ENCODE measurements at places on chromosomes 6 and 20.

- no peak for DNase-seq
Measured at GRCh38 chr6:41132254-41132653, 21.9 kb downstream of the TREML1 start.

DNA sequence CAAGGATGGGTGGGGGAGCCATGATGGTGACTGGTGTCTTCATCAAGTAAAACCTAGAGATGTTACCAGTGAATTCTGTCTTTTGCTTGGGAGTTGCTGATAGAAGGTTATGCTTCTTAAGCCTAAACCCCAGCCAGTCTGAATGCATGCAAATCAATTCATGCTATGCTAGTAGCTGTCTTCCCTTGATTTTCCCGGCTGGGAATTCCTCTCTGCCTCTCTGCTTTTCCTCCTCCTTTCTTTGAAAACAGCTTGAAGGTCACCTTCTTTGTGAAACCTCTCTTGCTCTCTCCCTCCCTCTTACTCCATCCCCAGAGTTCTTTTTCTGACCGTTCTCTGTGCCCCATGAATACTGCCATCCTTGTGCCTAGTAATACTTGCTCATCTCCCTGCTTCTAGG lies 58.9 kb downstream of the TMEM200A start:
- DNase-seq, result no peak

- no peak for DNase-seq
Measured at GRCh38 chr6:112296122-112296521, 41.8 kb upstream of the LAMA4 start.

DNA sequence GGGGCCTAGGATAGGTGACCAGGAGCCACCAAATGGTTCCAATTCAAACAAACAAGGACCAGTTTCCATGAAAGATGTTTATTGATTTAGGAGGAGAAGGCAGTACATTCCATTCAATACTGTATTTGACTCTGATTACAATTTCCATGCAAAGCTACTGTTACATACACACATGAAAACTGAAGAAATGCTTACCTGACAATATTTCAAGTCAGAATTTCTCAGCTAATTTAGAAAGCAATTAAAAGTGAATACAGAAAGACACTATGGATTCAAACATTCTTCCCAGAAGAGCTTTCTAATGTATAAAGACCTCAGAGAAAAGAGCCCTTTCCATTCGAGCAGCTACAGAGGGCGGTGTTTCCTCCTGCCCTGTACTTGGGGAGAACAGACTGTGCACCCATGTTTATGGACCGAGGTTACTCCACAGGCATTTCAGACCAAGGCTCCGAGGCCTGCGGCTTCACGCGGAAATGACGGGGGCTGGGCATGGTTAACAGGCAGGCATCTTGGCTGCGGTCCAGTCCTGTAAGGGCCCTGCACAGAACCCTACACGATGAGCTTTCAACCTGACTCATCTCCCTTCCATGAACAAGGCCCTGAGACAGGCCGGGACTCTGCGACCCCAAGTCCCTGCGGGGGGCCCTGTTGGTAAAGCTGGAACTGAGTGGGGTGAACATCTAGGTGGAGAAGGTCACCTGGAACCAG lies 25.7 kb upstream of the TCFL5 start:
- no peak for DNase-seq

GRCh38 chr6:106102034-106102433 lies 15.9 kb downstream of the PRDM1 start:
- peak; percentile 36 for DNase-seq

- DNase-seq, result no peak
Measured at GRCh38 chr20:11761497-11761896, 156.2 kb upstream of the BTBD3 start.

- DNase-seq, result no peak
Measured at GRCh38 chr6:6869094-6869493, 238.7 kb upstream of the RREB1 start.

- DNase-seq, result no peak
Measured at GRCh38 chr6:134376785-134377184, 58.9 kb upstream of the SGK1 start.

GRCh38 chr20:40286975-40287531 lies 402.0 kb downstream of the MAFB start:
- DNase-seq, result no peak

DNA sequence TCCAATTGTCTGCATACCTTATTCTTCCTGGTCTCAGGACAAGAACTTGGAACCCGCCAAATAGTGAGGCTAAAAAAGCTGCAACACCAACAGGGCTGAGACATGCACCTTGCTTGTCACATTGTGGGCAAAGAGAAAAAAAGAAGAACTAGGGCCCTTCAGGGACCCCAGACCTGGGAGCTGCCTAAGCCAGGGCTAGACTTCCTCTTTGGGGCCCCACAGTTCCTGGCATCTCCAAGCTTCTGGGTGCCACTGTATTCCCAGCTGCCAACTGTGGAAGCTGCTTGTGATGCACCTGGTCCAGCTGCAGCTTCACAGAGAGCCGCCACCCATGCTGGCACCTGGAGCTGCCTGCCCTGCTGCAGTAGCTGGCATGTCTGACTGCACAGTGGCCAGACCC lies 370.6 kb downstream of the CD83 start:
- DNase-seq, result no peak

GRCh38 chr20:44091026-44091425 lies 96.0 kb downstream of the JPH2 start:
- no peak for DNase-seq

DNA sequence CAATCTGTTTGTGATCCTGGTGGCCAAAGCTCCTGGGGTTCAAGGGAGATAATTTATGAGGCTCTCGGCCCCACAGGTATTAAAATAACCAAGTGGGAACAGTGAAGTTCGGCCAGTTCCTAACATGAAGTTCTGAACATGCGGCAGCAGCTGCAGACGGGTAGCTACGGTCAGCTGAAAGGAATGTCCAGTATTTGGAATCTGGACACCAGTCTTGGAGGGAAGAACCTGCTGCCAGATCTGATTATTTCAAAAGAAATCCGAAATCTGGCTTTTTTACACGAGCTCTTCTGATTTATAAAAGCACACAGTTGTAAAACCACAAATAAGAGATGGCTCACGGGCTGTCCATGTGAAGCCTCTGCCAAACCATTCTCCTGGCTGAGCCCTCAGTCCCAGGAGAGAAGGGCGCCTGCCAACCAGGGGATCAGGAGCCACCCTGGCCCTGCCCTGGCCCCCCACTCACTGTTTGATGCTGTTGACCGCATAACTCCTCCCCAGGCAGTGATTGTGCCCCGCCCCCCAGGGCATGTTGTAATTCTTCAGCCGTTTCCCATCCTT lies 28.2 kb upstream of the KCNB1 start:
- DNase-seq, result no peak

GRCh38 chr20:52859156-52859876 lies 112.8 kb upstream of the TSHZ2 start:
- no peak for DNase-seq
